ENCODE measurements at places on chromosomes 5 and 9.

- no peak for DNase-seq
Measured at GRCh38 chr5:68458416-68459021, 243.0 kb downstream of the PIK3R1 start.

DNA sequence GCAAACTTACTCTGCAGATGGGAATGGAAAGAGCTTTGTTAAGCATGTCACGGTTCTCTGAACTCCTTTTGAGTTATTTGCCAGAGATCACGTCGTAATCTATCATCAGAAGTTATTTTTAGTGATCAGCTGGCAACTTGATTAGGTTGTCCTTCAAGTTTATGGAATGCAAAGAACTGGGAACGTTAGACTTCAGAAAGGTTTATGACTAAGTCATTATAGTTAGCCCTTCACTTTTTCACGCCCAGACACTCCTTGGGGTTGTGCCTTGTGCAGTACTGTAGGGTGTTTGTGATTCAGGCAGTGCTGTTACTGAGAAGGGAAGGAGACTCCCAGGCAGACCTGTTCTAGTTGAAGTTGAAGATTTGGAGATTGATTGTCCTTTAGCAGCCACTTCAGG, 26.8 kb upstream of the PHF2 start:
- DNase-seq = no peak

GRCh38 chr5:1781107-1781506, 18.5 kb downstream of the MRPL36 start:
- DNase-seq = no peak

- no peak for DNase-seq
Measured at GRCh38 chr9:130263601-130264413, 1.8 kb upstream of the HMCN2 start.

DNA sequence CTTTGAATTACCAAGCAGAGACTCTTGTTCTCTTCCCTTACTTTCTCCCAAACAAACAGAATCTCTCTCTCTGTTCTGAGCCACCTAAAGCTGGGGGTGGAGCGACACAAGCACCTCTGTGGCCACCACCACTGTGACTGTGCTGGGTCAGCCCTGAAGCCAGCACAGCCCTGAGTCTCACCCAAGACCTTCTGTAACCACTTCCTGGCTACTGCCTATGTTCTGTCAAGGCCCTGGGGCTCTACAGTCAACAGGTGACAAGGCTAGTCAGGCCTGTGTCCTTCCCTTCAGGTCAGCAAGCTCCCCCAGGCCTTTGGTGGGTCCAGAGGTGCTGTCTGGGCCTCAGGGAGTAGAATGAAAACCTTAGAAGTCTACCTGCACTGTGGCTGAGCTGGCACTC, 26.1 kb upstream of the SLC28A3 start:
- DNase-seq = no peak

DNA sequence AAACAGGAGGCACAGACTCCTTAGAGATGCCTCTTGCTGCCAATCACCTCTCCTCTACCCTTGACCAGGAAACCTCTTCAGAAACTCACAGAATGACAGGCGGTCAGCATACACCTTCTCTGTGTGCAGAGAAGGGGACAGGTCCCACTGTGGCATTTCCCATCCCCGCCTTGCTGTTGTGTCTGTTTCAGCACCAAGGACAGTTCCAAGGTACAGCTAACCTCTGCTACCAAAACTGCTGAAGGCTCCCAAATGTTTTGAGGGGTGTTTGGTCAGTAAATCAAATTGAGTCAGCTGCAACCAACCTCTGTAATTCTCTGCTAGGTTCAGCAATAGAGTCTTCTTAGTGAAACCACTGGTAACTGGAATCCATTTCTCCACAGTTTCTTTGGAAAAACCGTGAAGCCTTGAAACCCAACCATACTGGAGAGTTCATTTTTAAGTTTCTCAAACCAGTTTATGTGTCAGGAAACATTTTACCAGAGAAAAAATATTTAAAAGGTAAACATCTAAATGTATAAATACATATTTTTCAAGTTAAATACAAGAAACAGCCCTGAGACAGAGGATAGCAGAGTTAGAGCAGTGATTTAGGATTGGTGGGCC, 122.0 kb downstream of the DRD1 start:
- DNase-seq = no peak

DNA sequence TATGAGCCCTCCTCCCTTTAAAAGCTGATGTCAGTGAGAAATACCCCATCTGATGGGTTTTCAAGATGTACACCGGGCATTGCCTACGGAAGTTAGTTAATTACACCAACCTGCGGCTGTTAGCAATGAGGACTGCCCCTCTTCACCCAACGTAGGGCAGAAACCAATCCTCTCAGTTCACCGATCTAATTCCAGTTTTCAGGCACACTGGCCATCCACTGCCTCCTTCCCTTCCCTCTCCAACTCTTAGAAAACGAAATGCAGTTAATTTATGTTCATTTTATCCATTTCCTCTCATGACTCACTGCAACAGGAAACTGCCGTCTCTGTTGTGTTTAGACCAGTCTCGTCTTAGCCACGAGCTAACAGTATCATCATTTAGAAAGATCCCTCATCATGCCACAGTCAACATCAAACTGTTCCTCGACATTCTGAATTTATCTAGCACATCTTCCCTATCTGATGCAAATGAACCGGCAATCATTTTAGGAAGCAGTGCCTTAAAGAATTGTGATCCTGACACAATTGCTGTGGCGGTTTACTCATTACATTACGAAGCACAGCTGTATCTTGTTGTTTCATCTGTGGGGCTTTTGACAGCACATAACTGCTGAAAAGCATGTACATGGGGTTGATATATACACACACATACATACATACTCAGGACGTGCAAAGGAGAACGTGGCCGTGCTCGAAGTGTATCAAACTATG, 168.6 kb downstream of the EFNA5 start:
- no peak for DNase-seq

GRCh38 chr5:101103874-101104273, 200.8 kb upstream of the ST8SIA4 start:
- no peak for DNase-seq

DNA sequence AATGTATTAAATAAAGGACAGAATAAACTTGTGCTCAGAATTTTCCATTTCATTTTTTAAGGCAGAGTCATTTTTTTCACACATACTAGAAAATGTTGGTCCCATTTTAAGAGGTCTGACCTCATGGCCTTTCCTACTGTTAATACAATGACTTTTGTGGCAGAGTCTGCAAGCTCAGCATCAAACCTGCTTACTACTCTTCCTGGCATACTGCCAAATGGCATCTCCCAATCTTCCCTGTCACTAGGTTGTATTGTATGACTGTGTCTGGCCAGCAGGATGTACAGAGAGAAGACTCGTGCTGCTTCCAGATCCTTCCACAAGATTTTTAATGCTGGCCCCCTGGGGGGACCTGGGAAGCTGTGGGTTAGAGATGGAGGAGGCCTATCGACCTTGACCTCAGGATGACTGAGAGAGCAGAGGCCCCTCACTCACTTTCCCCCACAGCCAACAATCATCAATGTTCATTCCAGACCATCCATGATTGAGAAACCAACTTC, 64.7 kb downstream of the BARX1 start:
- DNase-seq = peak; percentile 6

GRCh38 chr5:60257596-60258271, 364.2 kb upstream of the PDE4D start:
- no peak for DNase-seq

GRCh38 chr5:172958331-172959046, 735 bp upstream of the RPL26L1 start:
- no peak for DNase-seq

DNA sequence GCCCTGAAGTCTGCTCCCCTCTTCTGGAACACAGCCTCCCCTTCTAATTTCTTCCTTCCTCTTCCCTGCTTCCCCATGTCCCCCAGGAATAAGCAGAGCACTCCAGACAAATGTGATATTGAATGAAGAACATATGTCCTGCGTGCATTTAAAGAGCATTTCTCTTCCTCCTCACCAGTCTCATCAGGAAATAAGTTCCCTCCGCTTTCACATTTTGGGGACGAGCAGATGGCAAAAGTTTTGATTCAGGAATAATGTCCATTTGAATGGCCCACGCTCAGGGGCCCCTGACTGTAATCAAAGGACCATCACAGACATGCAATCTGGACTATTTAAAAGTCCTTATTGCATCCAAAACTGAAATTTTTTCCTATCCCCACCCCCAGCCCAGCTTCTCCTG, 316.1 kb downstream of the CDK5RAP2 start:
- no peak for DNase-seq

DNA sequence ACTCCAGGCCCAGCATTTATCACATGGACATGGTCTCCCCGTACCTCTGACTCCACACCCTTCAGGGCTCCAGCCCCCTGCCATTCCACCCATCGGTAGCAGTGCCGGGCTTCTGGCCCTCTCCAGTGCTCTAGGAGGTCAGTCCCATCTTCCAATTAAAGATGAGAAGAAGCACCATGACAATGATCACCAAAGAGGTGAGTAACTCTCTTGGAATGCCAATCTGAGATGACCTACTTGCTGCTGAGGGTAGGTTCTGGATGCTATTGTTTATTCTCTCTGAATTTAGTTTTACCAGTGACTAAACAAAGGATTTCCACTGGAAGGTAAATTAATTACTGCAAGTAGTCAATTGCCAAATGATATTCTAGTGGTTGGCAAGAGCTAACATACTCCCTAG, 80.8 kb downstream of the TLE4 start:
- no peak for DNase-seq

GRCh38 chr5:90878549-90879196, 320.1 kb downstream of the ADGRV1 start:
- DNase-seq = no peak

DNA sequence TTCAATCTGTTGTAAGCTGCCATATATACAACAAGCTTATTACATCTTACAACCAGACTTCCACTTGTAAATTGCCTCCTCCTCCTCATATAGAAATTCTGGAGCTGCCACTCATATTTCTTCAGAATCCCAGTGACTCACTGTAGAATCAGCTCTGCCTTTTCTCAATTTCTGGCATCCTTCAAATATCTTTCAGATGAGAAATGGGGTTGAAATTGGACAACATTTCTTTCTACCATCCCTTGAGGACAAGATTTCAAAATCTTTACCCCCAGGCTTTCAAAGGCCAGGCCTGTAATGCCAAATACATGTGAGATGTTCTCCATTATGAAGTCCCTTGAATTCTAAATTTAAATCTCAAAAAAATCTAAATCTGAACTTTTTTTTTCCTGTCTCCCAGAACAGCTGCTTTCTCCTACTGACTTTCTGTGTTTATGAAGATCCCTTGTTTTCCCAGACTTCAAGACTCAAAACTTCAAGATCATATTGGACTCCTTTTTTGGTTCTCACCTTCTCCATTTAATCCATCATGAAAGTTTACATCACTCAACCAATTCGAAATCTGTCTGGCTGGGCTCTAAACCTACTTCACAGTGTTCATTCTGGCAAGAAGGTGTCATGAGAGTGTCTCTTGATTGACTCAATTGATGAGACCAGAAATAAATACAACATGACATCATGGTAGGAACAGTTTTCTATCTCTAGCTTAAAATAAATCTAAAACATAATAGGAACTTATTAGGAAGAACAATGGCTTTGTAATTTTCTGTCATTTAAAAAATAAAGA, 109.8 kb downstream of the HMHB1 start:
- no peak for DNase-seq

GRCh38 chr5:146580237-146580636, 64.2 kb upstream of the GPR151 start:
- no peak for DNase-seq
